Suppressor macrophage treated with lipopolysaccharide for 1 hour (primary cell): ENCODE measurements at places on chromosomes 5 and 9.

DNA sequence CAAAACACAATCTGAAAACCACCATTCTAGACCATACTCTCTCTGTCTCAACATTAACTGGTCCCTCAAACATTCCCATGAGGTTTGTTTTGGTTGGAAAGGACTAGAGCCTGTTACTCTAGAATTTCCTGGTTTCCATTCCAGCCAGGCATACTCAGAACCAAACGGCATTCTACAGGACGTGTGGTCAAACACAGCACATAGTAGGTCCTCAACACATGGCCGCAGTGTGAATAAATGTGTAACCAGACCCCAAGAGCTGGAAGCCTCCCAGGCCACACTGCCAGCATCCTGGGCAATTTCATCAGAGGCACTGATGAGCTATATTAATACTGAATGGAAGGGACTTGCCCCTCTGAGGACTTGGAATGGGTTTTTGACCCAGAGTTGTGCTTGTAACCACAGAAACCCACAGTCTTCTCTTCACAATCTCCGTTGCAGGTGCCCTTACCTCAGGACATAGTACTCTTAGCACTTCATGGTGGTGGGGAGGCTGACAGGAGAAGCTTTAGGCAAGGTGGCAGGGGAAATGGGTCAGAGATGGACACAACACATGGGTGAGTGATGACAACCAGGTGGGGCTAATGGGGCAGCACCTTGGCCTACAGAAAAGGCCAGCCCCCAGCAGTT lies 66.0 kb downstream of the ZNF366 start:
- DNase-seq: no peak

GRCh38 chr5:89351975-89352374 lies 469.0 kb upstream of the MEF2C start:
- DNase-seq: no peak

DNA sequence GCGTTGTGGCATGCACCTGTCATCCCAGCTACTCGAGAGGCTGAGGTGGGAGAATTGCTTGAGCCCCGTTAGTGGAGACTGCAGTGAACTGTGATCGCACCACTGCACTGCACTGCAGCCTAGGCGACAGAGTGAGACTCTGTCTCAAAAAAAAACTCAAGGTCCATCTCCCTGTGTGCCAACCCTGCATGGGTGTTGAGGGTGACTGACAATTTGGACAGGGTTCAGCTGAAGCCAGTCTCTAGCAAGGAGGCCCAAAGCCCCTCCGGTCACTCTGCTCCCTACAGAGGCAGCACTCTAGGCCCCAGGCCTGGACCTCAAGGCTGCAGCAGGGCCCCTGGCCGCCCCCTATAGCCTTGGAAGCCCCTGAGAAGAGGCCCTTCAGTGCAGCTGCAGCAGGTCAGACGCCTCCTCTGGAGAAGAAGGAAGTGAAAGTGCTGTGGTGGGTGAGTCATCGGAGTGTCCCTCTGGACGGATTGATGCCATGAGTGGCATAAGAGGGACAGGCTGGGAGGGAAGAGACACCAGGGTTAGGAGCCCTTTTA lies 39.2 kb upstream of the NEK6 start:
- peak; percentile 94 for DNase-seq

DNA sequence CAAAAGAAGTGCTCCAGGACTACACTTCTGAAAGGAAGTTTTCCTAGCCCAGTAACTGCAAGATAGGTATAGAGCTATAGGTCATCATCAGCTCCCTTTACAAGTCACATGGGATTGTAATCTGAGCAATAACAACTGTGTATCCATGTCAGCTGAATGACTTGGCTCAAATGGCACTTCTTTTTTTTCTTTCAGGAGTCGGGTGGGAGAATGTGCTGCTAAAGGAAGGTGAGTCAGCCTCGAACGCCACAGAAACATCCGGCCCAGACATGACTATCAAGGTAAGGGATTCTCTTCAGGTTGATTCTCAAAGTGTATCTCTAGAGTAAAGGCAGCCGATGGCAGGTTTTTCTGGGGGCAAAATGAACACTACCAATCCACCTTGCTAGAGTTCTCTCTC lies 192.2 kb downstream of the C9orf152 start:
- DNase-seq: no peak

DNA sequence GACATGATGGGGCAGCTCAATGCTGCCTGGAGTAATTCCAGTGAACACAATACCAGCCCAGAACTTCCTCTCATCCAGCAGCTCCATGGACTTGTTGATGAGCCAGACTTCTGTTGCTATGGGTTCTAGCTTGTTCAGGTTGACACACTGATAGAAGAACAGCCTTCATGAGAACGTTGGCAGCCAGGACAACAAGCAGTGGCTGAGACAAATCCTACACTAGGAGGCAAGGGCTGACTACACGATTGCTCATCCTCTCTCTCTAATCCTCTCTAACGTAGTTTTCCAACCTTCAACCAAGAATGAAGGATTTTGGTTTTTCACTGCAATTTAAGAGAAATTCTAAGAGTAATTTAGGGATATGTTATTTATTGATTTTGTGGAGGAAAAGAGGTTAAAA lies 67.8 kb downstream of the NIPSNAP3B start:
- no peak for DNase-seq

DNA sequence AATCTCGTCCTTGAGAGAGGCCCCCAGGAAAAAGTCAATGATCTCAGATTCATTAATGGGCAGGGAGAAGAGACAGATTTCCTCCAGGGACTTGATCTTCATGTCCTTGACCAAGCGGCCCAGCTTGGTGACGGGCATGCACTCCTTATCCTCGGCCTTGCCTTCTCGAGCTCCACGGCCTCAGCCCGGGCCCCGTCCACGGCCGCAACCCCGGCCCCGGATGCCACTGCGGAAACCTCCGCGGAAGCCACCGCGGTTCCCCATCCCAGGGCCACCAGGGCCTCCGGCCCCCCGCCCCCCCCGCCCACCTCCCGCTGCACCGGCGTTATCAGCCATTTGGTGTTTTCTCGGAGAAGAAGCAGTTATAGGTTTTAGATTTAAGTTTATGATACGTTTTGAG lies 18.3 kb downstream of the INVS start:
- DNase-seq: no peak

GRCh38 chr5:123700624-123701287 lies 188.8 kb downstream of the CSNK1G3 start:
- no peak for DNase-seq

- peak; percentile 80 for DNase-seq
Observed at GRCh38 chr9:91903126-91903911, 46.7 kb downstream of the ROR2 start.

GRCh38 chr5:159928122-159928909 lies 12.0 kb downstream of the ADRA1B start:
- DNase-seq: no peak

DNA sequence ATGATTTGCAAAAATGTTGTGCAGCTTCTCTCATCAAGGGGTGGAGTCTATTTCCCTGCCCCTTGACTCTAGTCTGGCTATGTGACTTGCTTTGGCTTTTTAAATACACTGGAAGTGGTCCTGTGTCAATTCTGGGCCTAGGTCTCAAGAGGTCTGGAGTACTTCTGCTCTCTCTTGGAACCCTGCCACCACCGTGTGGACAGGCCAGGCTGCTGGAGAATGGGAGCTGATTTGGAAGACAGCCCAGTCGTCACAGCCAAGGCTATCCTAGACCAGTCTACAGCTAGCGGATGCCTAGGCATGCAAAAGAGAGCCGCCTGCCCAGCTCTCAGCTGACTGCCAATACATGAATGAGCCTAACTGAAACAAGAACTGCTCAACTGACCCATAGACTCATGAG lies 56.7 kb upstream of the CLINT1 start:
- DNase-seq: no peak

DNA sequence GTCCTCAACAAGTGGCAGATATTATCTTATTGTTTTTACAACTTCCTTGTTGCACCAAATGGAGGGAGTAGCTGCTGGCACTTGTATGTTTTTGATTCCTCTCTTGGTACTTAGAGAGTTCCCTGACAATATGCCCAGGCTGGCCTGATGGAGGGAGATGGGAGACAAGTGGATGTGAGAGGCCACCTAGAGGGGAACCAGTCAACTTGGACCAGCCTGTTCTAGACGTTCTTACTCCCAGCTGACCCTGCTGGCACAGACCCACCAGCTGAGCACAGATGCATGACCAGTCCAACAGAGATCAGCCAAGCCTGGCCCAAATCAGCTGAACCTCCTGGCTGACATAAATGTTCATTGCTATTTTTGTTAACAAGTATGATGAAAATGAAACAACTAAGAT lies 60.9 kb upstream of the GDNF start:
- no peak for DNase-seq

- no peak for DNase-seq
Observed at GRCh38 chr5:166086568-166086967, 2204.9 kb upstream of the WWC1 start.

DNA sequence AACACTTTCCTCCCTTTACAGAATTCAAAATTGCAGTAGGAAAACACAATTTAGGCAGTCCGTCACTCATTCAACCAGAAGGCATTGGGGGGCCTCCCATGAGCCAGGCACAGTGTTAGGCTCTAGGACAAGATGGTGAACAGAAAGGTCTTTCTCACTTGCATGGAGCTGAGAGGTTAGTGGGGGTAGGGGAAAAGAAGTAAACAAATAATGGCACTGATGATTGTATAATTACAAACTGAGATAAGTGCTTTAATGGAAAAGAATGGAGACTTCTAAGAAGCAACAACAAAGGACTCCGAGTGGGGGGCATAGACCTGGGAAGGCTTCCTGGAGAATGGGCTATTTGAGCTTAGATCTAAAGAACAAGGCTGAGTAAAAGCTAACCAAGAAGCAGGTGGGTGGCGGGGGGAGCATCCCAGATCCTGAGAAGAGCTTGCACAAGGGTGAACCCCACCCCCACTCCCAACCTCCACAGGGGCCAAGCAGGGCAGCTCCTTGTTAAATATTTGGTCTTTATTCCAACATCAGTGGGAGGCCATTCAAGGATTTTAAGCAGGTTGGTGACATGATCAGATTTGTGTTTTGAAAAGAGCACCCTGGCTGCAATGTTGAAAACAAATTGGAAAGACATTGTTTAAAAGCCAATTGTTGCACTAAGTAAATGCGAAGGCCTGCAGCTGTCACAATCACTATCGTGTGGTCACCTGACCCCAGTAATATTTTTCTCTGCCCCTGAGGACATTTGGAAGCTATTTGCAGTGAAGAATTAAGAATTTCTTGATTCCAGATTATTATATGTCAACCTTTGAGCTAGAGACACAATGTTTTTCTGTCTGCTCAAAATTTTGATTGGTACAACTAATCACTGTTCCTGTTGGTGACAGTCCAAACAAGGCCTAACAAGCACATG lies 73.9 kb upstream of the EFNA5 start:
- DNase-seq: no peak

DNA sequence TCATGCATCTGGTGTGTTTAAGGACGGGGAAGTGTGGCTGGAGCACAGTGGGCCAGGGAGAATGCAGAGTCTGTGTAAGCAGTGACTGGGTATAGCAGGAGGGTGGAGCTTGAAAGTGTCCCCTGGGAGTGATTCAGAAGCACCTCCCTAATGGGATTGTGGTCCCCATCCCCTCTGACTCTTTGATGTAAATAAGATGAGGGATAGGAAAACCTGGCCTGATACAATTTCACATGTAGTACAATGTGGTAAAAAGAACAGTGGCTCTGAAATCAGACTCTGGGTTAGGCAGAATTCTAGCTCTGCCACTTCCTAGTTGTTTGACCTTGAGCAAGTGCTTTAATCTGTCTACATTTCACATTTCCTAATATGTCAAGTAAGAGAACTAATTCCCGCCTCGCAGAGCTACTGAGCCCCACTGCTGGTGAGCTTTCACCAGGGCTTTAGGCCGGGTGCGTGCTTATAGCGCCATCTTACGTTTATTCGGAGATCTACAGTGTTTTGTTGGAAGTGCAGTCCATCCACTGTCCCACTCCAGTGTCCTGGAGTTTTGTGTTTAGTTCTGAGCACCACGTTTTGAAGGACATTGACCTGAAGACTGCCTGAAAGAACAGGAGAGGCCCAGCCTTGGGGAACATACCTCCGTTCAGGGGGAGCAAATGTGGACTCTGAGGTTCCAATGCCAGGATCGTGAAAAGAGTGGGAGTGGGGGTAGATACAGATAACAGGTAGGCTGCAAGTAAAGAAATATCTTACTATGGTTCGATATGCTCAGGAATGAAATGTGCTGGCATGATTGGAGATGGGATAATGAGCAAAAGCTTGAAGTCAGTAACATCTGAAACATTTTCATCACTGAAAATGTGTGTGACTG lies 51.2 kb upstream of the TESK1 start:
- DNase-seq: peak; percentile 87

- DNase-seq: no peak
Observed at GRCh38 chr9:8579661-8580060, 780.1 kb upstream of the DMAC1 start.

DNA sequence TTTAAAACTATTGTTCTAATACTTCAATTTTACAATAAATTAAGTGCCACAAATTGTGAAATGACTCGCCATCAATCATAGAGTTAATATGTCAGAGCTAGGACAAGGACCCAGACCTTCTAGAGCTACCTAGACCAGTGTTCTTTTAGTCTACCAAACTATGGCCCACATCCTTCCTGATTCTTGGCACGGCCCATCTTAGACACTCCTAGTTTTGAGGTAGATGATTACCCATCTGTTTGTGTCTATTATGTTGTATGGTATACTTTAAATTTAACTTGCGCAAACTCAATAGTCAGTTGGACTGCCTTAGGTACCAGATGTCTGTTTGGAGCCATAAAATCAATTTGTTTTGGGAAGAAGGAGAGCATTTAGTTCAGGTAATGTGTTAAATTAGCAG lies 17.5 kb downstream of the CDC26 start:
- DNase-seq: no peak

GRCh38 chr9:37752642-37753488 lies 740 bp upstream of the TRMT10B start:
- DNase-seq: no peak

GRCh38 chr9:17531642-17532254 lies 47.1 kb upstream of the SH3GL2 start:
- DNase-seq: peak; percentile 53

DNA sequence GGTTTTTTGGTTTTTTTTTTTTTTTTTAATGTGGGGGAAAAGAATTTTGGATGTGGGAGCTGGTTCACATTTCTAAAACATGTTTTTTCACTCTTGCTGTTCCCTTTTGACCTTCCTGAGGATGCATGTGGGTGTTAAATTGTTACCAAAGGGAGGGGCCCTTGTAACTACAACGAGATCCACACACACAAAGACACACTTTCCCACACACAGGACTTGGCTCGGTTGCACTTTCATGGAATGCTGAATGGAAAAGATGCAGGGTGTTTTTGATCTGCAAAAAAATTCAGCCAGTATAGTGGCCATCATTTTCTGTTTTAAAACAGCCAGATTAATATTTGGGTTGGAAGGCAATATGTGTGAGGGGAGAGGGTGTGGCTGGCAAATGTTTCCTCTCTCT lies 576.9 kb downstream of the EBF1 start:
- no peak for DNase-seq
